Activated CD8-positive, alpha-beta memory T cell treated with anti-CD3 and anti-CD28 coated beads for 4 hours (primary cell): ENCODE measurements at places on chromosomes 11 and 22.

- DNase-seq: no peak
Observed at GRCh38 chr11:77201370-77201769, 73.3 kb downstream of the MYO7A start.

DNA sequence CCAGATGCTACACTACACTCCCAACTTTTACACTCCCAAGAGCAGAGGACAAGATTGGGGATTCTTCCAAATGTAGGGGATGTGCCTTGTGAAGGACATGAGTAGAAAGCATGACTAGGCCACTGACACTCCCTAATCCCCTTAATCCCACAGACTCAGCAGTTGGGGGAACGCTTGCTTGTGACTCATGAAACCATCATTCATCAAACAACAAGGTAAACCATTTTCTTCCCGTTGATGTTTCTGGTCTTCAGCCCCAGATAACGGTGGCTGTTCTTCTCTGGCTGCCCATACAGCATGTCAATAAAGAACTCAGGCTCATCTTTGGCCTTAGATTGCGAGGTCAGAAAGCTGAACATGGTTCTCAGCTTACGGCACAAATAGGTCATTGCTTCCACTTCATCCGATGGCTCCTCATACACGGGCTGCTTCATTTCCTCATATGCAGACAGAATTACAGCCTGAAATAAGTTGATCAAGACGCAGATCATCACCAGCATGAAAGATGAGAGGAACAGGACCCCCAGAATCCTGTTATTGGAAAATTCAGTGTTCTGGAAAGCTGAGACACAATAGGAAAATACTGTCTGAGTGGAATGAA is 6.4 kb upstream of the CDPF1 start:
- no peak for DNase-seq

DNA sequence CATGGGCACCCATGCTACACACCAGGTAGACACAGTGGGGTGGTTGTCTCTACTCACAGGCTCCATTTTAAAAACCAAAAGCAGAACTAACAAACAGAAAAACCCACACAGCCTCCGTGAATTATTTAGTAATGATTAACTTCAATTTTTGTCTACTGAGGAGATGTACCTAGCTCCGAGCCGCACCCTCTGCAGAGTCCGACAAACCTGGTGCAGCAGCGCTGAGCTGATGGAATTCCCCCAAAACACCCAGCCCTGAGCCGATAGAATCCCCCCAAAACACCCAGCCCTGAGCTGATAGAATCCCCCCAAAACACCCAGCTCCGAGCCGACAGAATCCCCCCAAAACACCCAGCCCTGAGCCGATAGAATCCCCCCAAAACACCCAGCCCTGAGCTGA is 927.0 kb downstream of the BRD1 start:
- DNase-seq: no peak

DNA sequence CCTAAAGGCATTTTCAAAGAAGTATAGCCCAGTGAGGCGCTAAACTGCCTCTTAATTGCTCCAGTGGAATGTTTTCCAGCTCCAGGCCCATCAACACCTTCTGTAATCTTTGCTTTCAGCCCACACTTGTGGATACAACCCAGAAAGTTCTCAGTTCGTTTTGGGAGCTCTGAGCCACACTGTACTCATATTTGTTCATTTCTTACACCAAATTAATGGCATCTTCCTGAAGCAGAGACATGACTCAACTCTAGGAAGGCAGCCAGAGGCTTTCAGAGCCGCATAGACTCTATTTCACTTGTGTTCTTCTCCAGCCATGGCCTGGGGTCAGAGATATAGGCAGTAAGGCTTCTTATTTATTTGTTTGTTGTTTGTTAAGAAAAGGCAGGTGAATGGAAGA is 175.5 kb upstream of the NCAM1 start:
- DNase-seq: no peak

DNA sequence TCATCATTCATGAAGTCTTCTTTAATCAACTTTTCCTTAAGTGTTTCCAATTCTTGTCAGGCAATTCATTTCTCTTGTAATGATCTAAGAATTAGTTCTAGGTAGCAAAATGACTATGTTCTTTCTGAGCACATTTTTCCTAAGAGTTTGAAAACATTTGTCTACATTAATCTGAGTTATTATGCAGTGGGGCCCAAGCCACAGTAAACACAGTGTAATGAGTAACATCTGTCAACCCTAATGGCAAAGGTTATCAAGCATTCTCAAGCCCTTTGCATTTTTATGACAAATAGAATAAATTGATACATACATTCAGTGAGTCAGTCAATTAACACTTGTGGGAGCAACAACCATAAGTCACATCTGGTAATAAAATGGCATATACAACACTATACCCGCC is 106.7 kb upstream of the ZC3H12C start:
- no peak for DNase-seq

GRCh38 chr22:26170795-26171580 is 1.7 kb downstream of the SEZ6L start:
- no peak for DNase-seq

DNA sequence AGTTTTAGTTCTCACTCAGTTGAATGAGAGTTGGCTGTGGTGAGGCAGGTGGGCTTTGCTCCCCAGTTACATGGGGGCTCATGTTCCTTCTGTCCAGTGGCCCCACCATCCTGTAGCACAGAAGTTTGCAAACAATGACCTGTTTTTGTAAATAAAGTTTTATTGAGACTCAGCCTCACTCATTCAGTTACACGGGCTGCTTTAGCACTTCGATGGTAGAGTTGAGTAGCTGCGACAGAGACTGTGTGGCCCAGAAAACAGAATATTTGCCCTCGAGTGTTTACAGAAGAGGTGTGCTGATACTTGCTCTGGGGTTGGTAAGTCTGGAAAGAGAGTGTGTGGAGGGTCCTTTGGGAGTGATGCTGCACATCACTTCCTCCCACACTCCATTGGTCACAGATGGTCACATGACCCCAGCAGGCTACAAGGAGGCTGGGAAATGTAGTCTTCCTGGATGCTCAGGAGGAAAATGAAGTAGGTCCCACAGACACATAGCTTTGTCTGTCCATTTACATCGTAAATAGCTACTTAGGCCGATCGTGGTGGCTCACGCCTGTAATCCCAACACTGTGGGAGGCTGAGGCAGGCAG is 34.6 kb downstream of the IFT27 start:
- no peak for DNase-seq

DNA sequence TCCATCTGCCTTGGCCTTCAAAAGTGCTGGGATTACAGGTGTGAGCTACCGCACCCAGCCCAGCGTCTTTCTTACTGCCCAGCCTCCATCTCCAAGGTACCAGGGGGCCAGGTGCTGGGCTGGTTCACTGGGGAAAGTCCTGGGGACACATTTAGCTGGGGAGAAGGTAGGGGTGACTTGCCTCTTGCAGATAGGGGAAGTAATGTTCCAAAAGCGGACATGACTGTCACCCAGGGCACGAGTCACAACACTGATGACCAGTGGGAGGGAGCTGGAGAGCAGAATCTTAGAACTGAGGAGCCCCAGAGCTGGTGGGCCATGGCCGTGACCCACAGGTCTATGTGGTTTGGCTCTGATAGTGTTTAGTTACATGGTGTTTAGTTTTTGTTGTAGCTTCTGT is 2.4 kb upstream of the SLC15A3 start:
- DNase-seq: no peak

DNA sequence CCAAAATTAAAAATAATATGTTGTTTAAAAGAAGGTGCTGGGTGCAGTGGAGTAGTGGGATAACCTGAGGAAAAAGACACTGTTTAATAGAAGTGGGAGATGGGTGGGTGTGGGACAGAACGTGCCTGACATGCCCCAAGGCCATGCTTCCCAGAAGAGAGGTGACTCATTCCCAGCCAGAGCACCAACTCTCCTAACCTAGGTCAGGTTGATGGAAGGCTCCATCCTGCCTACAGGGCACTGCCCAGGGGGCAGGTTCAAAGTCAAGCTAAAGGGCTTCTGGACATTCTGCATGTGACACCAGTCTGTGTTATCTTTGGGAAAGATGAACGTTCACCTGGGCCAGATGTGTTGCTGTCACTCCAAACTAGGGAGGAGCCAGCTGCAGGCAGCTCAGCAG is 453.1 kb downstream of the SOX6 start:
- no peak for DNase-seq

DNA sequence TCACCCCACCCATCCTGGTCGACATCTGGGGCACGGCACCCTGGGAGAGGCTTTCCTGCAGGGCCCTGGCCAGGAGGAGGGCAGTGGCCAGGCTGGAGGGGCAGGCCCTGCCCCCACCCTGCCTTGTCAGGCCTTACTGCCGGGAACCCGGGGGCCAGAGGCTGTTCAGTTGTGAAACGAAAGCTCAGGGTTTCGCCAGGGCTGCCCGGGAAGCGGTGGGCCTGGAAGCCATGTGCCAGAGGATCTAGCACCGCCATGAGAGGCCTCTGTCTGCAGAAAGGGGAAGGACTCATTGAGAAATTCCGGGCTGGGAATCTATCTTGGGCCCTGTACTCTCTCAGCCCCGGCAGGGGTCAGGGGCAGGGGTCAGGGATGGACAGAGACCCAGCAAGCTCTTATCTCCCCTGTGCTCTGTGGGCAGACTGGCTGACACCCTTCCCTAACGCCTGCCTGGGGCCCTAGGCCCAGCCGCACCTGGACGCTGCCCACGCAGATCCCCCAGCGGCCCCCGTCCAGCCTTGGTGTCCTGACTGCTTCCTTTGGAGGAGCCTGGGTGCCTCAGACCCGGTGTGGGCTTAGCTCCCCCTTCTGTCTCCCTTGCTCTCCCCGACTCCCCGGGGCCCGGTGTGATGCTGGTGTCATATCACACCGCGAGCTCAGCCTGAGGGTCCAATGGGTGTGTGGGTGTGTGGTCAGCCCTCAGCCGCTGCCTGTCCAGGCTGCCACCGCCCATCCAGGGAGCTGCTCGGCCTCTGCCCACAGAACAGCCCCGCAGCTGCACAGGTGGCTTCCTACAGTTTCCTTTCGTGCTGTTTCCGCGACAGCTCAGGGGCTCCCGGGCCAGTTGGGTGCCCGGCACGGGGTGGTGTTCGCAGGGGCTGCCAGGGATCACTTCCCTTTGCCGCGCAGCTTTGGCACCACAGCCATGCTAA is 6.5 kb downstream of the PIM3 start:
- DNase-seq: no peak

GRCh38 chr11:34201129-34201528 is 95.7 kb downstream of the NAT10 start:
- no peak for DNase-seq

DNA sequence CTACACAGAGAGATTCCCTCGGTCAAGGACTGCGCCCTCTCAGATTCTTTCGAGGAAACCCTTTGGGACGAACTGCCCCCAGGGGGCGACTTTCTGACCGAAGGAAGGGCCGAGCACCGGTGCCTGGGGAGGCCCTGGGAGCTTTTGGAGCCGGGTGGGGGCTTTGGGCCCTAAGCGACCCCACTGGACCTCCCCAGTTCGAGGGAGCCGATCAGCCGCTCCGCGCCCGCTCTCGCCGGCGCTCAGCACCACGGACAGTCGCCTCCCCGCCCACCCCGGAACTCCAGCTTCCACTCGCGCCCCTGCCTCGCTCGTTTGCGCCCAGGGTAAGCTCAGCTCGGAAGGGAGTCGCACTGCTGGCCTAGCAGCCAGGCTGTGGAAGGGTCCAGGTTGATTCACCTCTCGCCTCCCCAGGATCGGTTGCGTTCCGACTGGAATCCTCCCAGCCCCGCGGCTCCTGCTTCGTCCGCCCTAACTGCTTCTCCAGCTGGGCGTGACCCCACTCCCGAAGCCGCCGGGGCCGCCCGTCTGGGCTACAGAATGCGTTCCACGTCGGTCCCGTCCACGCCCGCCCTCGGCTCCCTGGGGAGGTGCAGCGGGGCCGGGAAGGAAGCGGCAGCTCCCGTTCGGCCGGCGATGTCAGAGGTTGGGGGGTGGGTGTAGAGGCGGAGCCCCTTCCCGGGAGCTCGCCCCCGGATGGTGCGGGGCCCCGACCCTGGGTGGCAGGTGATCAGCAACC is 428 bp downstream of the SCN3B start:
- DNase-seq: no peak

GRCh38 chr22:17063411-17064106 is 21.2 kb upstream of the IL17RA start:
- DNase-seq: no peak

DNA sequence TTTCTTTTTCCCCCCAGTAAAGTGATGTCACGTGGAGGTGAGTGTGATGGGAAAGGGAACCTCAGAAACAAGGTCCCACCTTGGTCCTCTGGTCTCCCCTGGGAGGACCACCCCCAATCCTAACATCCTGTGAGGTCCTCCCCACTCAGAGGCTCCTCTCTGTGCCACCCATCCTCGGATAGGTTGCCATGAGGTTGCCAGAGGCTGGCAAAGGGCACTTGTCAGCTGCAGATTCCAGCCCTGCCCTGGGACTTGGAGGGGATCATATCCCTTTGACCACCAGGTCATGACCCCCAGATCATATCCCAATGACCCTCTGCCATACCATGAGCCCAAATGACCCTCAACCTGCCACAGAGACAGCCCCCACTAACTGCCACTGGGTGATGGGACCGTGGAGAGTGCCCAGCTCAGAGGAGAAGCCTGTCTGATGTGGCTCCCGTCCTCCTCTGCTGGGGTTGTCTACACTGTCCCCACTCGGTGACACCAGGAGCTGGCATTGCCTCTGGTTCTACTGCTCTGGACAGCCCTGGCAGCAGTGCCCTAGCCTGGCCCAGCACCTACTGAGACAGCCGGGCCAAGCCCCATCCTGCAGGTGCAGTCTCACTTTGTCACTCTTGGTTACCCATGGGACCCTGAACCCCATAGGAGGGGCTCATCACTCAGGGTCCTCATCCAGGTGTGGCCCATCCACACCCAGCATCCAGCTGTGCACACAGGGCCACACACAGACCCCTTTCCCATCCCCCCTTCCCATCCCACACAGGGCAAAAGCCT is 90.2 kb upstream of the KCNQ1OT1 start:
- no peak for DNase-seq

GRCh38 chr22:22380098-22381030 is 128.2 kb downstream of the ZNF280B start:
- no peak for DNase-seq

- DNase-seq: no peak
Observed at GRCh38 chr22:49404576-49405241, 423.0 kb downstream of the BRD1 start.

DNA sequence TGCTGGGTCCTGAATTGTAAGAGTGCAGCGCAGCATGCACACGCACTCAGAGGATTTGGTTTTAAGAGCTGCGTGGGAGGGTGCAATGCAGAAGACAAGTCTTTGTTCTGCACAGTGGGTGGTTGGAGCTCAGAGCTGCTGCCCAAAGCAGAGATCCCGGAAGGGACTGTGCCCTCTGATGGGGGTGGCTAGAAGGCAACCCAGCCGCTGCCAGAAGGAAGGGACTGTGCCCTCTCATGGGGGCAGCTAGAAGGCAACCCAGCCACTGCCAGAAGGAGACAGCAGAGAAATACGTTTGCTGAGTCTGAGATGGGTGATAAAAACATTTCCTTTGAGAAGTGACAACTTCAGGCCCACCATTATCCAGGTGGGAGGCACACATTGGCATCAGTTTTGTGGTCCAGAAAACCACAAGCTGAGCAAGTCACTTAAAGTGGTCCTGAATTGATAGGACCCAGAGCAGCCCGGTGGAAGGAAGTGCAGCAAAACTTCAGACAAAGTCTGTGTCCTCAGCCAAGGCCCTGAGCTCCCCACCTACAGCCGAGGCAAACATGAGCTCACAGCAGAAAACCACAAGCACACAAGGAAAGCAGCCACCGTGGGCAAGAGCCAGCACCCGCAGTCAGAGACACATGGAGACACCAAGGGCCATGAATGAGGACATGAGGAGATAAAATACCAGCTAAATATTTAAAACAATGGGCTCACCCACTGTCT is 4.3 kb downstream of the KRTAP5-6 start:
- no peak for DNase-seq
